Bronchial smooth muscle cell (primary cell): ENCODE measurements at places on chromosomes 7 and 10. TPM values are rescaled to one million over a fixed set of nuclear protein-coding genes. Genes with fewer than 3 reads are reported as not detected.

Gene SPDYE5
- not detected in 2 replicates for total RNA-seq

Gene GPC2
- 0.95 and 1.5 TPM in 2 replicates for total RNA-seq

Gene GIMAP1
- total RNA-seq = 0.09 TPM in 1 of 2 replicates, not detected in the other

Gene RNLS
- 10.4 and 12.6 TPM in 2 replicates for total RNA-seq

Gene POM121
- 3.0 and 3.2 TPM in 2 replicates for total RNA-seq

Gene NHLRC2
- 4.7 and 6.9 TPM in 2 replicates for total RNA-seq

Gene DNAJC12
- total RNA-seq = 1.4 and 2.3 TPM in 2 replicates

Gene MBL2
- not detected in 2 replicates for total RNA-seq
